ENCODE measurements at places on chromosomes 11 and 22.
A peak's percentile ranks its signal among the peaks of the same experiment; 100 is the strongest.

DNA sequence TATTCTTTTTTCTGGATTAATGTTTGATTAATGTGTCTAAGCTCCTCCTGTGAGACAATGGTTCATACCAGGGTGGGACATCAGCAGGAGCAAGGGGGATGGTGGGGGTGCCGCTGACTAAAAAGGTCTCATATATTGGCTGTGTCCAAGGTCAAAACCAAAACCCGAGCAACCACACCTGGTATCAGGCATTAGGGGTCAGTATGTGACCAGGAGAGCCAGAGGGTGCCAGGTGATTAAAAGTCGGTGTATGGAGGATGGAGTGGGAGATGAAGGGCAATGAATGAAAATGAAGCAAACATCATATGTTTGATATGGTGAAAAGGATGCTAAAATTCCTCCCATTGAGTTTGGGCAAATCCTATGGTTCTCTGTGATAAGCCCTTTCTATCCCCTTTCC, 118.0 kb downstream of the MIAT start:
- DNase-seq: no peak

- DNase-seq: no peak
These were observed 540 bp downstream of the PPARA start for GRCh38 chr22:46150655-46151477.

DNA sequence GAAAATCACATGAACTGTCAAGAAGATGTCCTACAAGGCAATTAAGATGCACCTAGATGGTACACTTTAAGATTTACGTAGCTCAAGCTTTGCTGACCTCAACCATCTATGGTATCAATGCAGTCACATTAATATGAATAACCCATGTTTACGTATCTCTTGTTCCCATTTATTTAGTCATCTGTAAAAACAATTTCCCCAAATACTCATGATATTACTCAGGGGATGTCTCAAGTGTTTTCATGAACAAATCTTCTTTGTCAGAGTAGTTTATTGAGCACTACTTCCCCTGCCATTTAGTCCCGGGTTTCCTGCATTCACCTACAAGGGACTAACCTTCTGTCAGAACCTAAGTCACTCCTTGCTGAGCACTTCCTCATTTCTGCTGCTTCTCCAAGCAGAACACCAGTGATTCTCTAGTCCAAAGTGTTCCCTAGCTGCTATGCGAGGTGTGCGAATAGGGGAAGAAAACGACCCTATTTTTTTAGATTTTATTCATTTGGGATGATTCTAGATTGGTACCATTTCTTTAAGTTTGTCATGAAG, 554.3 kb upstream of the LRRC4C start:
- DNase-seq: no peak

- no peak for DNase-seq
These were observed 41.2 kb downstream of the PDE2A start for GRCh38 chr11:72633068-72633467.

GRCh38 chr11:134417871-134418840, 6.1 kb upstream of the B3GAT1 start:
- DNase-seq: peak; percentile 11

DNA sequence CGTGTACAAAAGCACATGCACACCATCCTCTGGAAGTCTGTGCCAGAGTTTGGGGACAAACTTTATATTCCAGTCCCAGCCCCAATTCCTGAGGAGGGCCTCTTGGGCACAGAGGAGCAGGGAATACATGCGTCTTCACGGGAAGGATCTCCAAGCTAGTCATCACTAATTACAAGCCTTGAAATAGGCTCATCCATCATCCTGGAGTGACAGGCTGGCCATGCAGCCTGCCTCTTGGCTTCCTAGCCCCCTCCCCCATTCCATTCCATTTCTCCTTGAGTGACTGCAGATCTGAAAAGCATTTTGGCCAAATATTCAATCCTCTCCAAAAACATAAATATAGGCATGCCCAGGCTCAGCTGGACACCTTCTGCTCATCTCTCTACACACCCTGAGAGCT, 24.8 kb downstream of the SERPING1 start:
- DNase-seq: no peak

Measured in NCI-H460 (cell line).